Activated naive CD4-positive, alpha-beta T cell treated with anti-CD3 and anti-CD28 coated beads, Interleukin-2, amount 50 U/mL, for 72 hours (primary cell): ENCODE measurements at places on chromosomes 16 and 17.

DNA sequence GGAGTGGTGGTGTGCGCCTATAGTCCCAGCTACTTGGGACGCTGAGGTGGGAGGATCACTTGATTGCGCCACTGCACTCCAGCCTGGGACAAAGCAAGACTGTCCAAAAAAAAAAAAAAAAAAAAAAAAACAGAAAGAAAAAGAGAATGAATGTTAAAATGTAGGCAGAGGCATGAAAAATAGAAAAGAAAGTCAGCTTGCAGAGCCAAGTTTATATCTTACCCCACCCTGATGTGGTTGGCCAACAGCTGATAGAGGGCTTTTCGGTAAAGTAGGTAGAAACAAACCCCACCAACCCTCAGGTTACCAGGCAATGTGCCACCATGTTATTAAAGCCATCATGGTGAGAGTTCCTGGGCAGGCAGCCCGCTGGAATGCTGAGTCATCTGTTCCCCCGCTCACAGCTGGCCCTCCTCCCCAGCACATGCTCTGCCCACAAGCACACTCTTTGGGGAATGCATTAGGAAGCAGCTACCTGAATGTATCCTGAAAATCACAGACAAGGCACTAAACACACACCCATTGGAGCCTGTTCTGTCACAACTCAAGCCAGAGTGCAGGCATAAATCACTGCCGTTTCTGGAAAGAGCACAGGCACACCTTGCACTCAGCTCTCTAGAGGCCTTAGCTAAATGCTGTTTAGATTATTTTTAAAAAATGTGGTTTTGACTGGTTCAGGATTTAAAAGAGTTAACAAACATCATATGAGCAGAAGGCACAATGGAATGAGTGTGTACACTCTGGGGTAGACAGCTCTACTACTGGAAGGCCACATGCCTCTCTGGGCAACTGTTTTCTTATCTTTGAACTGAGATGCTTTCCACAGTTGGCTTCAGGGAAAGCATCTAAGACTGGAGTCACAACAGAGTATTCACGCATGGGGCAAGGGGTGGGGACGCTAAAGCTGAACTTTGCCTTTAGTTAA is 128.5 kb downstream of the PARN start:
- DNase-seq, result no peak

DNA sequence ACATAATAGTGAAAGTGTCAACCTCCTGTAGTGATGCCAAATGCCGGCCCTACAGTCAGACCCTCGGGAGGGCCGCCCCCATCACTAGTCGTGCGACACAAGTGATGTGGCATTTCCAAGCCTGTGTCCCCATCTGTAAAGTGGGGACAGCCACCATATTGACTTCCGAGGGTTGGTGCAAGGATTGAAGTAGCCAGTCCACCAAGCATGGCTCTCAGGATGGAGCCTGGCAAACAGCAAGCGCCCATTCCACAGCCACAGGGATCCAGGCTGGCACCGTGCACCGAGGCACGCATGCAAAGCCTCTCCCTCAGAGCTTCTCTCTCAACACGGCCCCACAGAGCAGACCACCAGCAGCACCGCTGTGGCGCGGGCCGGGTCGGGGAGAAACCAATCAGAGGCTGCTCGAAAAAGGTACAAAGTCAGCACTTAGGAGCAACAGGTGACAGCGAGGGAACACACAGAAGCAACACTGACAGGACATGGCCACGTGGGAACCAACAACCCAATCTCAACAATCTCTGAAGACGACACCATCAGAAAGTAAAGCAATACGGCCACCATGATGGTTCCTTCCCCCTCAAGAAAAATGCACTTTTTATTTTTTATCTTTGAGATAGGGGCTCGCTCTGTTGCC is 20.6 kb downstream of the ZCCHC14 start:
- DNase-seq, result no peak

GRCh38 chr16:66485376-66485775 is 58.3 kb downstream of the BEAN1 start:
- DNase-seq, result no peak

- DNase-seq, result no peak
These were observed 48.3 kb downstream of the ATP2C2 start for GRCh38 chr16:84416407-84417321.

GRCh38 chr16:12489357-12489990 is 314.2 kb downstream of the CPPED1 start:
- no peak for DNase-seq

GRCh38 chr16:89890200-89890599 is 16.8 kb downstream of the TCF25 start:
- DNase-seq, result peak; percentile 43

GRCh38 chr16:64375391-64375980 is 746.4 kb downstream of the CDH11 start:
- DNase-seq, result no peak

DNA sequence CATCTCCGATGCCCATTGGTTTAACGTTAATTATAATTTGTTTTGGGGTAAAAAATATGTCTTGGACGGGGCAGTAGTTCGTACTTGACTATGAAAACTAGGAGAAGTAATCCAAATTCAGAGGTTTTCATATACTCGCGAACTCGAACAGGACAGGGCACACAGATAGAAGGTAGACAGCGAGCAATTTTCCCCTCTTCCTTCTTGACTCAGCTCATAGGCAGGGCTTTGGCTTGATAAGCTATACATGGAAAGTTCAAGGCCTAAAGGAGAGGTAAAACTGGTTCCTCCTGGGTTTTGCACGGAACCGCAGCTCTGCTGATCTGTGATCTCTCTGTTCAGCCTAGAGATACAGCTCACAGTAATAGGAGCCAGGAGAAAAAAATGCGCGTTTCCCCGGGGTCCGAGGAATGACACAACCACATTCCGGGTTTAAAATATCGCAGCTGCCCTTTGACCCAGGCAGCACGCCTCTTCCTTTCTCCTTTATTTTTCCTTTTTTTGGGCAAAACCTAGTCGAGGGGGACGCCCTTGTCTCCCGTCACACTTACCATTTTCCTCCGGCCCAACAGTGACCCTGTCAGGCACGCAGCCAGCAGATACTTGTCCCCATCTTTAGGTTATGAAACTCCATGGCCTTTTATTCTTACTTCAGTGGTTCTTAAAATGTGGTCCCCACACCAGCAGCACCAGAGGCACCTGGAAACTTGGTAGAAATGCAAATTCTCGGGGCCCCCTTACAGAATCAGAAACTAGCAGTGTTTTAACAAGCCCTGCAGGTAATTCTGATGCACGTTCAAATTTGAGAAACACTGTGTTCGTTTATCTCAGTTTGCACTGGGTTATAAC is 1.7 kb upstream of the LASP1 start:
- DNase-seq, result no peak

GRCh38 chr17:46894476-46895151 is 28.3 kb upstream of the GOSR2 start:
- DNase-seq, result no peak

DNA sequence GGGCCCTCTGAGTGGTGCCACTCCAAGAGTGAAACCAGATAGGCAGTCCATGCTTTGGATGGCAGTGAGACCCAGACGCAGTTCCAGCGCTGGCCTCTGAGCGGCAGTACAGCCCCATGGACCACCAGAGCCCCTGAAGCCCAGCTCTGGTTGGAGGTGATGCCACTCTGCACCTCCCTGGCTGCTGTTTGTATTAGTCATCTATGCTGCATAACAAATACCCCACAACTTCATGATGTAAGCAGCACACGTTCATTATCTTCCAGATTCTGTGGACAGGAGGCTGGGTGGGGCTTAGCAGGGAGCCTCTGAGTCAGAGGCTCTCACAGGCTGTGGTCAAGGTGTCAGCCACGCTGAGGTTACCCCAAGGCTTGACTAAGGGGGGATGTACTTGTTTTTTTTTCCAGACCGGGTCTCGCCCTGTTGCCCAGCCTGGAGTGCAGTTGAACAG is 5.1 kb upstream of the NME4 start:
- DNase-seq, result peak; percentile 92

DNA sequence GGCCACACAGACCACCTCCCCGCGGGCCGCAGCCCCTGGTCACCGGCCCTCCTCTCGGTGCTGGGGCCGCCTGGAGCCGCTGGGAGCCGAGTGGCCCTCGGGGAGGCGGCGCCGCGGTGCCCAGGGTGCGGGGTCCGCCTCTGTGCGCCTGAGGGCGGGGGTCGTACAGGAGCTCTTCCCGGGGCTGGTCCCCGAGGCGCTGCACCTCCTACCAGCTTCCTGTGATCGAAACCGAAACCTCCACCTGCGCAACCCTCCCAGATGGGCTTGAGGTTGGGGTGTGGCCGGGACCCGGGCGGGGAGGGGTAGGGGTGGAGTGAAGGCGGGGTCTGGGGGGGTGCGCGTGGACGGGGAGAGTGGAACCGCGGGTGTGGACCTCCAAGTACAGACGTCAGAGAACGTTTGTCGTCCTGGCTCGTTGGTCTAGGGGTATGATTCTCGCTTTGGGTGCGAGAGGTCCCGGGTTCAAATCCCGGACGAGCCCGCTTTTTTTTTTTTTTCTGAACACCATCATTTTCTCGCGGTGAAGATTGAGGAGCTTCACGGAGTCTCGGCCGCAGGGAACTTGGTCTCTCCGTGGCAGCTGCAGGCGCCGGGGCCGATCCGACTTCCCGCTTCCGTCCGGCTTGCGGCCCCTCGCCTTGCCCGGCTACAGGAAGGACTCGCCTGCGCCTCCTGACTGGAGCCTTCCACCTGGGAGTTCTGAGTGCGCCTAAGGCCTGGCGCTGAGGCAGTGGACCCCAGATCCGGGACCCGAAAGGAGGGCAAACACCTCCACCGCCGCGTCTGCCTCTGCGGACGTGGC is 23.9 kb downstream of the ZNF213 start:
- peak; percentile 78 for DNase-seq

- DNase-seq, result no peak
These were observed 52.9 kb downstream of the CA10 start for GRCh38 chr17:52105591-52105990.

- no peak for DNase-seq
These were observed 20.5 kb downstream of the ZNF207 start for GRCh38 chr17:32370426-32370825.

DNA sequence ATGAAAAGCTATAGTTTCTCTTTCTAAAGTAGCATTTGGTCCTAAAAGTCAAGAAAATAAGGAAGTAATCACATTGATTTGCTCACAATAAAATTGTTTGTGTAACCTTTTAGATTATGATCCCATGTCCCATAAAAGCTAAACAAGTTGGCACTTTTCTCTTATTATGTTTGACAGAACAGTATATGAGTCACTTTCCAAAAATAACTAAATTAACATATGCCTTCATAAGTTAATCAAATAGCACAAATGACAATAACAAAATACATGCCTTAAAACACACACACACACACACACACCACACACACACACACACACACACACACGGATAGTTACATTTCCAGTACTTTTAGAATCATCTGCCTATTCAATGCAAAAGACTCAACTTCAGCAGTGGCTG is 2.8 kb downstream of the MED13 start:
- no peak for DNase-seq

GRCh38 chr16:6110346-6110745 is 1012.8 kb upstream of the EEF2KMT start:
- DNase-seq, result no peak

- no peak for DNase-seq
These were observed 47.1 kb downstream of the WSB1 start for GRCh38 chr17:27341041-27341471.

GRCh38 chr17:81794074-81794476 is 9.9 kb upstream of the GCGR start:
- DNase-seq, result no peak
